Aortic smooth muscle cell (primary cell): ENCODE measurements at places on chromosomes 4 and X. TPM values are rescaled to one million over a fixed set of nuclear protein-coding genes. Genes with fewer than 3 reads are reported as not detected.

The UBE2K gene
- total RNA-seq = 15.6 and 16.1 TPM in 2 replicates

The CT47B1 gene
- total RNA-seq = not detected in 2 replicates

The MAGEA9 gene
- total RNA-seq = not detected in 2 replicates

The SYAP1 gene
- total RNA-seq = 35.1 and 38.4 TPM in 2 replicates

The PPARGC1A gene
- 0.25 and 1.5 TPM in 2 replicates for total RNA-seq

The TCEAL9 gene
- total RNA-seq = 184 and 202 TPM in 2 replicates

The TACR3 gene
- not detected in 2 replicates for total RNA-seq

The COX7B gene
- 475 and 584 TPM in 2 replicates for total RNA-seq

The NPNT gene
- total RNA-seq = 0.06 TPM in 1 of 2 replicates, not detected in the other

The IL3RA gene
- total RNA-seq = 0.25 and 0.26 TPM in 2 replicates

The HSFX4 gene
- total RNA-seq = not detected in 2 replicates

The RGN gene
- total RNA-seq = 7.3 and 17.0 TPM in 2 replicates

The SLC38A5 gene
- 14.2 and 21.1 TPM in 2 replicates for total RNA-seq

The HERC5 gene
- total RNA-seq = 1.6 and 2.5 TPM in 2 replicates

The PAGE2 gene
- total RNA-seq = not detected in 2 replicates

The CXCL3 gene
- total RNA-seq = 0.26 TPM in 1 of 2 replicates, not detected in the other

The BGN gene
- total RNA-seq = 56.3 and 168 TPM in 2 replicates

The PRDM8 gene
- total RNA-seq = 0.79 and 0.87 TPM in 2 replicates

The CCNI gene
- total RNA-seq = 77.4 and 113 TPM in 2 replicates

The SEC31A gene
- 304 and 357 TPM in 2 replicates for total RNA-seq

The MAGEC3 gene
- total RNA-seq = not detected in 2 replicates

The MTMR8 gene
- 0.87 and 1.1 TPM in 2 replicates for total RNA-seq

The SPARCL1 gene
- total RNA-seq = 0.13 and 0.19 TPM in 2 replicates

The SSX4 gene
- total RNA-seq = not detected in 2 replicates

The ARHGAP6 gene
- total RNA-seq = 9.9 and 11.0 TPM in 2 replicates

The PPP2R2C gene
- total RNA-seq = under 0.01 and 0.06 TPM in 2 replicates

The UGT2B11 gene
- not detected in 2 replicates for total RNA-seq

The FAM9B gene
- not detected in 2 replicates for total RNA-seq

The RAI2 gene
- 1.6 and 3.0 TPM in 2 replicates for total RNA-seq

The EGF gene
- total RNA-seq = 0.06 and 0.13 TPM in 2 replicates

The INTS12 gene
- 13.9 and 15.1 TPM in 2 replicates for total RNA-seq

The ADAM29 gene
- total RNA-seq = not detected in 2 replicates

The PNPLA4 gene
- 9.4 and 14.9 TPM in 2 replicates for total RNA-seq

The IQCM gene
- total RNA-seq = not detected in 2 replicates

The SPANXA2 gene
- total RNA-seq = not detected in 2 replicates

The TLR3 gene
- total RNA-seq = 3.7 and 6.9 TPM in 2 replicates

The HGFAC gene
- total RNA-seq = not detected in 2 replicates

The MAGT1 gene
- 478 and 593 TPM in 2 replicates for total RNA-seq

The P2RY10 gene
- not detected in 2 replicates for total RNA-seq

The SSX7 gene
- not detected in 2 replicates for total RNA-seq

The SPATA4 gene
- total RNA-seq = 0.12 TPM in 1 of 2 replicates, not detected in the other

The TMEM31 gene
- not detected in 2 replicates for total RNA-seq

The TSR2 gene
- total RNA-seq = 18.4 and 19.8 TPM in 2 replicates

The MAGEB6 gene
- total RNA-seq = not detected in 2 replicates

The DCAF12L1 gene
- not detected in 2 replicates for total RNA-seq

The SPANXC gene
- not detected in 2 replicates for total RNA-seq

The XK gene
- 0.06 and 0.13 TPM in 2 replicates for total RNA-seq

The LPAR4 gene
- 0.53 and 0.75 TPM in 2 replicates for total RNA-seq

The SORBS2 gene
- total RNA-seq = 3.4 and 6.1 TPM in 2 replicates

The MAGEA1 gene
- total RNA-seq = not detected in 2 replicates

The RP2 gene
- 21.3 and 22.1 TPM in 2 replicates for total RNA-seq

The TAB3 gene
- total RNA-seq = 5.0 and 7.2 TPM in 2 replicates

The CASP6 gene
- 23.9 and 27.2 TPM in 2 replicates for total RNA-seq

The SPANXN3 gene
- total RNA-seq = not detected in 2 replicates

The ESX1 gene
- total RNA-seq = not detected in 2 replicates
